AML-193 (cell line): ENCODE measurements at places on chromosomes 4 and X.

DNA sequence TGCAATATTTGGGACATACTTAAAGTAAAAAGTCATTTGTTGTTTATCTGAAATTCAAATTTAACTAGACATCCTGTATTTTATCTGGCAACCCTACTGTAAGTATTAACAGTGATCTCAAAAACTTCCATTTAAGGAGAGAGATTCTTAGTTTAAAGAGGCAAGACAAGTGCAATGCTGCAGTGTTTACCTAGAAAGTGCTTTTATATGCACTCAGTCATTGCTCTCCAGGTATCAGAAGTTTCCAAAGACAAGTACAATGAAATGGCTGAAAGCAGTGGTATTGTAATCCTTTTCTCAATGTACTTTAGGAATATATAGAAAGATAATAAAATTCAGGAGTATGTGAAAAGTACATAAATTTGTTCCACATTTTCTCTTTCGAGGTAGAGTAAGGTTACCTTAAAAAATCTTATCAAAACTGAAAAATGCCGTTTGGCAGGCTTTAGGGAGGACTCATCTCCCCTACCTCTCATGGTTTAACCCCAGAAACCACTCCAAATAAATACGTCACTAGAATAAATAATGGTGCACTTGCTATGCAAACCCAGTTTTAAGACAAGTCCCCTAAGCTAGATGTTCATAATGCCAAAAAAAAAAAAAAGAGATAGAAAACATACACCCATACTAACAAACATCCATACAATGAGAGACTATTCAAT is 45.7 kb downstream of the ELF2 start:
- DNase-seq: no peak

GRCh38 chrX:46903458-46904242 is 8.6 kb upstream of the JADE3 start:
- peak; percentile 34 for DNase-seq

DNA sequence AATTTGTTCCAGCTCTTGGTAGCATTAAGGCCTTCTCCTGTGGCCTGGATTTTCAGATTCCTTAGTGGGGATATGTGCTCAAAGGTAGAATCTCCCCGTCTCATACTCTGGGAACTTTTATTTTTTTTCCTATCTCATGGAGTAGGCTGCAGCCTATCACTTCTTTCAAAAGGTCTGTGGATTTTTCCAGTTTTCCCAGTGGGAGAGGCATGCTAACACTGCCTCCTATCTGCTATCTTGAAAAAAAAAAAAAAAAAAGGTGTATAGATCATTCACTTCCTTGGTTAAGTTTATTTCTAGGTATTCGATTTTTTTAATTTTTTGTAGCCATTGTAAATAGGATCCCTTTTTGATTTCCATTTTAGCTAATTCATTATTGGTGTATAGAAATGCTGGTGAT is 67.1 kb downstream of the IL15 start:
- no peak for DNase-seq

- no peak for DNase-seq
These were observed 278 bp downstream of the CLOCK start for GRCh38 chr4:55546506-55546755.

- DNase-seq: no peak
These were observed 202.5 kb upstream of the KLF8 start for GRCh38 chrX:56029691-56030090.

DNA sequence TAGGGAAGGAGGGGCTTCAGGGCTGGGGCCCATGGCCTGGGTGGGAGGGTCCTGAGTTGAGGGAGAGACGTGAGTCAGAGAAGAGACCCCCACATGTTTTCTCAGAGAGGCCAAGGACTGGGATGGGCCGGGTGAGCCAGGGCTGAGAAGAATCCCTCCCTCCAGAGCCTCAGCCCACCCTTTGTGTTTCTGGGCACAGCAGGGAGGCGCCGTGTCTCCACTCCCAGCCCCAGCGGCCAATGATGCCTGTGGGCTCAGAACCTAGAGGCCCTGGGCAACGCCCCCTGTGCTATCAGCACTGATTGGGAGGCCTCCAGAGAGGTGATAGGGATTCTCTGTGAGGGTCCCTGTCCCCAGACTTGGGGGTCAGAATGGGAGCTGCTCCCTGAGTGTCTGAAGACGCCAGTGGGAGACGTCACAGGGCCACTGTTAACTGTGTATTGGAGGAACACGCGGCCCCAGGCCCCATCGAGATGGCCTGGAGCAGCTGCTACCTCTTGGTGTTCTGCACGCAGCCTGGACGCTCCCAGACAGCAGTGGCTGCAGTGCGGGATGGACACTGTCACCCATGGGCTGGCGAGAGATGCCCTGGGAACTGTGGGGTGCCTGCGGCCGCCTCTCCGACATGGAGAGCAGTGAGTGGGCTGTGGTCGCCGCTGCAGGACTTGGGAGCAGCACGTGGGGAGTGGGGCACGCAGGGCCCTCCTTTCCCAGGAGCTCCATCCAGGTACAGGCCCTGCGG is 8.5 kb downstream of the FGFRL1 start:
- DNase-seq: no peak

DNA sequence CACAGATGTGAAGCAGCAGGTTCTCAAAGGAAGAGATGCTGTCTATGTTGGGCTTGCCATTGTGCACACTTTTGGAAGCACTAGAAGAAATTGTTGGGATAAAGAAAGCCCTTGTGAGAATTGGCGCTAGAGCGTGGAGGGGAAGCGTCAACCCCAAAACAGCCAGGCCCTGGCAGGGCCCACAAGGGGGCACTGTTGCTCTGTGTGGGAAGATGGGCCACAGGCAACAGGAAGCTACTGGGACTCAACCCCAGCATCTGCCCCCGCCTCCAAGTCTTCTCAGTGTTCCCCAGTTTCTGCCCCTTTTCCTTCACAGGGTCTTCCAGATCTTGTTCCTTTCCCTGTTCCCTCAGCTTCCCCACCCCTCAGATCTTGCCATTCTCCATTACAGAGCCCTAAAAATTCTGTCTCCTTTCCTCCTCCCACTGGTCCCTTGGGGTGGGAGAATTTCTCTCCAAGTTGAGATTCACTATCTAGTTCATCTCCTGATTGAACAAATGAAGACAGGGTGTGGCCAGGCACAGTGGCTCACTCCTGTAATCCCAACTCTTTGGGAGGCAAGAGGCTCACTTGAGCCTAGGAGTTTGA is 85.5 kb downstream of the STARD8 start:
- peak; percentile 44 for DNase-seq

DNA sequence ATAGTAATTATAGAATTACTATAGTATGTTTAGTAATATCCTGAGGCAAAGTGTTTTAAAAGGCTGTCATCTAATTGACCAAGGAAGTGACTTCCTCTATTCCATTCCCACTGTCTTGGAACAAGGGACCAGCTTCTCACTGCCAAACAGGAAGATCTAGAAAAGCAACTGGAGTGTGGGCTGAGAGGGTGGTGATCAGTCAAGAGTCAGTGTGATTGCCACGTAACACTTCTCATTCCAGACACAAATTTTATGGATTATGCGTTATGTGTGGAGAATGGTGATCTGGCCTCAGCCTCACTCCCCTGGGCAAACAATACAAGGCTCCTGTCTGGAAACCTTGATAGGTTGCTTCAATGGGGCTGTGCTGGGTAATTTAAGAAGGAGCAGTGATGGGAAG is 60.0 kb downstream of the RRAGB start:
- no peak for DNase-seq
